ENCODE measurements at places on chromosomes 2 and 18.

DNA sequence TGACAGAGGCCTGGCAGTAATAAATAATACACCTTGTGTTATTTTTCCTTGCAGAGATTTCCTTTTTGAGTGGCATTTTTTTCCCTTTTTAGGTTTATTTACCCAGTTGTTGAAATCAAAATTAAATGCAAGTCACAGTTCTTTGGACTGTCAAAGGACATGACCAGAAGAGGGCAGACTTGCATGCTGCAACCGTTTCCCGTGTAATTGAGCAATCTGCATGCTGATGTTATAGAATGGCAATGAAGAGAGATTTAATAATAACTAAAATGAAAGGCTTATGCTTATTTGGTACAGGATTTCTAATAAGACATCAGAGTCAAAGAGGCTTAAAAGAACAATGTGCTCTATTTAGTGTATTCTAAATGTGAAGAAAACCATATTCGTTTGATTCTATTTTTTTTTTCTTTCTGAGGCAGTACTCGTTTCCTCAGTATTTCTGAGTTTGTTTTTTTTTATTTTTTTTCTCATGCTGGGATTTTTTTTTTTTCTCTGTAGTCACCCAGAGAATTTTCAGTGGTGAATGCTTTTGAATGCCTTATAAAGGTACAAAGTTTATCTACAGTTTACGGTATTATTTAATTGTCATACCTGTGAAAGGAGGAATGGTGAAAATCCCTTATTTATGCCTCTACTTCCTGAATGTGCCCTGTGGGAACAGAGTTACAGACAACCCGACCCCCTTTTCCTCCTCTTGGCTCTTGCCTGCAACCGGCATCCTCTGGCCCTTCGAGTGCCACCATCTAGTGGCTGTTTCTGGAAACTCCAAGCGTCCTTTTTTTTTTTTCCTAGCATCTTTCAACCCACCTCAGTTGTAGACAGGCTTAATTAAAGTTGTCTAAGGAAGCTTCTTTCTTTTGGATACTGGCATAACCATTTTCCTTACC is 368.5 kb downstream of the LRRTM1 start:
- peak; percentile 79 for DNase-seq

GRCh38 chr18:26791676-26792075 is 73.8 kb downstream of the AQP4 start:
- DNase-seq: no peak

- DNase-seq: peak; percentile 79
These were observed 12.6 kb downstream of the ITPRID2 start for GRCh38 chr2:181904022-181904632.

DNA sequence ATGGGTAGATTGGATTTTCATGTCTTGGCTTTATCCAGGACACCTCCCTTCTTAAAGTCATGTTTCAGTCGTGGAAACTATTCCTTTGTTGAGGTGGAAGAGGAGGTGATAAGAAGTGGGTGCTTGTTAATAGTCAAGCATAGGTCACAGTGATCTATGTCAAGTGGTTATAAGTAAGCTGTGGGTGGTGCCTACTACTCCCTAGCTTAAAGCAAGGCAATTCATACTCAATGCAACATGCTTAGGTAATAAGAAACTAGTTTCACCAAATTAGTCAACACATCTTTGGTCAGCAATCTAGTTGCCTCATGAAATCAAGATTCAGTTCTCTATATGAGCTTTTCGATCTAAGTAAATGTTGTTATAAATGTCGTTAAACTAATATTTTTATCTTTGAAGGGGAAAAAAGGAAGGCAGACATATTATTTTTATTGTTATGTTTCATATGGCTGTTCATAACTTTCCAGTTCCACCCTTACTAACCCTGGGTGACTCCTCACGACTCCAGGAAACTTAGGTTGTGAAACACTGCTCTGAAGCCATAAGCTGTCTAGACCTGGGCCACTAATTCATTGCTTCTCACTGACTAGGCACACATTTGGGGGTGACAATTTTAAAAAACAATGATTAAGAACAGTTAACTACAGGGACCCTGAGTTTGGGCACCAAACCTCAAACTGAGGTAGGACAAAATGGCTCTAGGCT is 5.8 kb upstream of the ABCB11 start:
- no peak for DNase-seq

GRCh38 chr2:41859615-41860514 is 188.0 kb upstream of the PKDCC start:
- no peak for DNase-seq

GRCh38 chr2:1709335-1709605 is 35.0 kb downstream of the PXDN start:
- DNase-seq: no peak

DNA sequence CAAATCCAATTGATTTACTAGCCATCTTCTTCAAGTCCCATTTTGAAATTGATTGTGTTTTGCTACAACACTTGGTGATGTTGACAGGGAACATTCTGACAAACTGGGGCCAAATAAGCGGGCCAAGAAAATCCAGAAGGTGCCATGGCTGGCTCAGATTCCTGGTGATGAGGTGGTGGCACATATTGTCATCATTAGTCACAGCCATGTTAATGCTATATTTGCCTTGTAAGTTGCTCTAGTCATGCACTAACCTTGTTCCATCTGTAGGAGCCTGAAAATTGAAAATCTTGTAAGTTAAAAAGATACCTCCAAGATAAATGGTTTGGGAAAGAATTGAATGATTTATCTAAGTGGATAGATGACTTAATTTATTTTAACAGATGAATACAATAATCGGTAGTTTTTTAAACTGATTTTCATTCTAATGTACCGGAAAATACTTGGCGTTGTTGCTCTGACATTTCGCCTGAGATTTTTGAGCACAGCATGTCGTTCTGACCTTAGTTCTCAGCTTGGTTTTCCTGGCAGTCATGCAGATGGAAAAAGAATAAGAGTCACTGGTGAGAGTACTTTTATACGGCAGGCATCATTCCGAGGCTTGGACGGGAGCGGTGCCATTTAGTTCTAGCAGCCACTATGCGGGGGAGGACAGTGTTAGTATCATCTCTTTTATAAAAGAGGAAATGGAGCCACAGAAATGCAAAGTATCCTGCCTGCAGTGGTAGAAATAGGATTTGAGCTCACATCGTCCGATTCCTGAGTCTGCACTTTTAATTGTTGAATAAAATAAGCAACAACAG is 133.9 kb downstream of the ZNF532 start:
- no peak for DNase-seq

DNA sequence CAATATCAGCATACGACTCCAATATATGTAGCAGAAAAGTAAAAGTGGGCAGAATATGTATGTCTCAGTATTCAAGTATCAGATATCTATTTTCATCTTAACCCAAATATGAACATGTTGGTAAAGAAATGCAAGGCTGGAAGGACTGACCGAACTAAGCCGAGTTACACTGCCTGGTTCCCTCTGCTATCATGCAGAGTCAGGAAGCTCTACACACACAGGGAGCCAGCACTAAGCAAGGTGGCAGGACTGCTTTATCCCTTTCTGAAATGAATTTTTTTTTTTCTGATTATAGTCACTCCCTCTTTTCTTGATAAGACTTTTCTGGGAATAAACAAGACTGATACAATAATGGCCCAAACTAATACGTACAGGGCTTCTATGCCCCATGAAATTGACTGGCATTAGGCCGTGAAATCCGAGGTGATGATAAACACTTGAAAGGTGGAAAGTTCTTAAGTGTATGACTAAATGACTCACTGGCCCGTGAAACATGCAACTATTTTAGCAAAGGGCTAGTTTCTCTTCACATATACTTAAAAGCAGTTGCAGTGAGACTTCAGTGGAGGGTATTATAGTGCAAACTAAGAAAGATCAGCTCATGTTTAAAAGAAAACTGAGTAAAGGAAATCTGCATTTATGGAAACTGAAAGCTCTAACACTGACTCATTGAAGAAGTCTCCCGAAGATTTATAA is 14.9 kb downstream of the DPP4 start:
- DNase-seq: no peak

- DNase-seq: no peak
These were observed 140.7 kb downstream of the RND3 start for GRCh38 chr2:150346806-150347205.

DNA sequence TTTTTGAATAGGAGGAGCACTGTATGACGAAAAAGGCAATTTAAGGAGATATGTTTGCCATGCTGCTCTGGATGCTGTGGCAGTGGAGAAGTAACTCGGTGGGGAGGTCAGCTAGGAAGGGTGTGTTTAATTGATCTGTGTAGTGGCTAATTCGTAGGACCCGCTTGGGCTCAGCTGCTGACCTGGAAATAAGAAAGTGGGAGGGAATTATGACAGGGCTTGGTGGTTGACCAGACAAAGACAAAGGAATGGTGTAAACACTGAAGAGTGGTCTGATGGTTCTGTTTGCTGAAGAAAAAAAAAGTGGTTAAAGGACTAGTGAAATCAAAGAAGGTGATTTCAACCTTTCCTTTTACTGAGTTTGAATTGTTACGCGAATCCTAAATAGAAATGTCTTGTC is 146.0 kb downstream of the MAP4K4 start:
- DNase-seq: no peak

DNA sequence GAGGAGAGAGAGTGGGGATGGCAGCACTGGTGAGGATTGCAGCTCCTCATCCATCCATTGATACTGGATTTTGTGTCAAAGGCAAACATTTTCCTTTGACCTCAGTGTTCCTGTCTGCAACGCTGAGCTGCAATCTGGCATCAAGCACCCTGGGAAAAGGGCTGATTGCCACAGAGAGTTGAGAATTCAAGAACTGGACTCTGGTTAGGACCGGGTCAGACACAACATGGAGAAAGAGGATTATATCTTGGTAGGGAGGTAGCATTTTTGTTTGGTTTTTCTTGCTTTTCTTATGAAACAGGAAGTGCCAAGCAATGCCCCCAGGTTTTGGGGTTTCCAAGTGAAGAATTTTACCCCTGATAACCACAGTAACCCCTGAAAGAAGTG is 81.9 kb upstream of the PKDCC start:
- no peak for DNase-seq

DNA sequence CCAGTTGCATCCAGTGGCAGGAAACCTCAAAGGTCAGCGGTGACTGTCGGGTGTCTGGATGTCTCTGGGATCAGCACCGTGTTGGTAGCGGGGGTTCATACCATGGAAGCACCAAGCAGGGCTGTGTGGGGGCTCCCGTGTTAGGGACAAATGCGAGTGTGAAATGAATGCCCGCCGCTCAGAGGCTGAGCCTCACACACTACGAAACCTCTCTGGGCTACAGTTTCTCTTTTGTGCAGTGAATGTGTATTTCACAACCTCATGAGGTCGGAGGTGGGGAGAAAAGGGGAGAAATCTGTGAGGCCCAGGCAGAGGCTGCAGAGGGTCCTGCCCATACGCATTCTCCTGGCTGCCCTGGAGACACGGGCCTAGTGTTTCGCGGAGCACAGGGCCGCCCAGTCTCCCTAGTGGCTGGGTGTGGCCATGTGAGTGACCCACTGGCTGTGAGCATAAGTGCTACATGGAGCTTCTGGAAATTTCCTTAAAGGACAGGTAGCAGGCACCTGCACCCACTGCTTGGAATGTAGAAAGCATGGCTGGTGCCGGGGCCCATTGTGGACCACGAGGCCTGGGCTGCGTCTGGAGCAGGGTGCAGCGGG is 138.0 kb upstream of the GLI2 start:
- no peak for DNase-seq

GRCh38 chr2:241593271-241593670 is 34.7 kb downstream of the BOK start:
- DNase-seq: no peak

GRCh38 chr18:2672872-2673271 is 17.3 kb downstream of the SMCHD1 start:
- no peak for DNase-seq

DNA sequence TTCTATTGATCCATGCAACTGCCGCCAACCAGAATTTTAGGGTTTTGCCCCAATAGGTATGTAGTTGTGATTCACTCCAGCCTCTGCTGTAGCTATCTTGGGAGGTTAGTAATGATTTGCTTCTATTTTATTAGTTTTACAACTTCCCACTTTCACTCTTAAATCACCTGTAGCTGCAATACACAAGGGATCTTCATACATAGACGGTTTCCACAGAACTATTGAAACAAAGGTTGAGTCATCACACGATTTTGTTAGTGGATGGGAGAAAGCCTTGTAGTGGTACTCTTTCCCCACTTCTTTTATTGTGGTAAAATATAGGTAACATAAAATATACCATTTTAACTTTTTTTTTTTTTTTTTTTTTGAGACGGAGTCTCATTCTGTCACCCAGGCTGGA is 104.2 kb upstream of the SPRED2 start:
- DNase-seq: no peak

- no peak for DNase-seq
These were observed 199.2 kb downstream of the PTPRM start for GRCh38 chr18:7766346-7766745.

DNA sequence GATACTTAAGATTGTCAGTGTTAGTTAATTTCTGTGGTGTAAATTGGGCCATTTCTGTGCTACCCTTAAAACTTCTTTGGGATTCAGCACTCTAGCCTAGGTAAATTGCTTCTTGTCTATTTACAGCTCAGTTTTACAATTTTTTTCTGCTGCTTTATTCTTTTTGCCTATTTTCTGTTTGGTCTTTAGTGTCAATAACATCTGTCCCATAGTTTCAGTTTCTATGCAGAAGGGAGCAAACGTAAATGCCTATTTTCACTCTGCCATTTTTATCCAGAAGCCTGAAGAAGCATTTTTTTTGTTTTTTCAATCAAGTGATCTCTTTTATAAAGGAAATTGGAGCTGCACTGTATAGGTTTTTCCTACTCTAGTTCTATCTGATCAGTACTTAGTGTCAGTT is 564.9 kb upstream of the MEX3C start:
- no peak for DNase-seq

DNA sequence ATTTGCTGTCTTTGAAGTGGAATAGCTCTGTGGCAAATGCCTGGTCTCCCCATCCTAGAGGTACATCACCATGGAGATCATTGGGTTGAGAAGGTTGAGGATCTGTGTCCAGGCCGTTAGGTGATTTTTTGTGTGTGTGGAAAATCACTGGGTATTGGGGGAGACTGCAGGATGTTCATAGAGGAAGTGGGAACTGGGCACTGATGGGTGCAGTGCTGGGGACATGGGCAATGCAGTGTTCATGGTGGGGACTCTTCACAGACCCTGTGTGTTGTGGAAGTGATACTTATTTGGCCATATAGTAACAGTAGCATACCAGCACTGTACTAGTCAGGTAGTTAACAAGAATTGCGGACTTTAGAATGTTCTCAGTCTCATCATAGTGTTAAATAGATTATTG is 34.9 kb downstream of the ATP9B start:
- DNase-seq: no peak

DNA sequence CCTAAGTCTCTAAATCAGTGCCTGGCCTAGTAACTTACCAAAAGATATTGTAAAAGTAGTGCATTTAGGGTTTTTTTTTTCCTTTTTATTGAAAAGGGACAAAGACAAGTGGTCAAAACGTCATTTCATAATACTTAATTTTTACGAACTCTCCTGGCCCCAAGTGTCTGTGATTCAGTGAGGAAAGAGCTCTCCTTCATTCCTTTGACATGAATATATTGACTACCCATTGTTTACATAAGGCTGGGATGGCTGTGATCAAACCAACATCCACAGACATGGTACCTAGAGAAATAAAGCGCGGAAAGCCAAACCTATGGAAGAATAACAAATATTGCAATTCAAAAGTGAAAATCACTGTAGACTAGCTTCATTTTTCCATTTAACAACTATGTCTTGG is 198.4 kb downstream of the BABAM2 start:
- DNase-seq: no peak

- no peak for DNase-seq
These were observed 29.8 kb upstream of the LCLAT1 start for GRCh38 chr2:30417253-30417652.

Measured in hematopoietic multipotent progenitor cell treated with erythropoietin and hydrocortisone succinate and interleukin-3 and kit ligand, for 6 days (in vitro differentiated cells).